ENCODE measurements at places on chromosomes 1 and 21.

DNA sequence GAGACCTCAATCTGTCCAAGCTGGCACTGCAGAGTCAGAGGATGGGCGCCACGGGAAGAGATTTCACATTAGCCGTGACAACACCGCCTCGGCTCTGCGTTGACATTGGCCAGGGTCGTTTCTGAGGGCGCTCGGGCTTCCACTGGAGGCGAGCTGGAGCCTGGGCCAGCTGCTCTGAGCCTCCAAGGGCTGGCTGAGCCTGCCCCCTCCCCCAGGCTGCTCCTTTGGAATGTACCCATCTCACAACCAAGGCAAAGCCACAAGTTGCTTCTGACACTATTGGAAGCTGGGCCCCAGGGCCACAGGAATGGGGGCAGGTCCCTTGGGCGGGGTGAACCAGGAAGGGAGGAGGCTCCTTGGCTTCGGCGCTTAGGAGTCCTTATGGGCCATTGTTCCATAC is 12.7 kb downstream of the GPR3 start:
- DNase-seq, result no peak

GRCh38 chr1:234917495-234918180 is 211.0 kb downstream of the TOMM20 start:
- DNase-seq, result no peak

DNA sequence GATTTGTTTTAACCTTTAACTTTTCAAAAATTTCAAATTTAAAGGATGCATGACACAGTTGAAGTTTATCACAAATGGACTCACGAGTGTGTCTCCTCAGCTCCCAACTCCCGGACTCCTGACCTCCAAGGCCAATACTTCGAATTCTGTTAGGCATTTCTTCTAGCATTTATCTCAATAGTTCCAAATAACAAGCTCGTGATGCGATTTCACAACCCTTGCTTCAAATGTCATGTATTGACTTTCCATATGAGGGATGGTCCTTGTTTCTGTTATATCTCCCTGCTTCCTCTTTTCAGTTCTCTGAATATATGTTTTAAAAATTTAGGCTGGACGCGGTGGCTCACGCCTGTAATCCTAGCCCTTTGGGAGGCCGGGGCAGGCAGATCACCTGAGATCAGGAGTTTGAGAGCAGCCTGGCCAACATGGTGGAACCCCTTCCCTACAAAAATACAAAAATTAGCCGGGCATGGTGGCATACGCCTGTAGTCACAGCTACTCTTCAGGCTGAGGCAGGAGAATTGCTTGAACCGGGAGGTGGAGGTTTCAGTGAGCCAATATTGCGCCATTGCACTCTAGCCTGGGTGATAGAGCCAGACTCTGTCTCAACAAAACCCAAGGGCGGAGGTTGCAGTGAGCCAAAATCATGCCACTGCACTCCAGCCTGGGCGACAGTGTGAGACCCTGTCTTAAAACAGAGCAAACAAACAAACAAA is 52.0 kb upstream of the TINAGL1 start:
- no peak for DNase-seq

DNA sequence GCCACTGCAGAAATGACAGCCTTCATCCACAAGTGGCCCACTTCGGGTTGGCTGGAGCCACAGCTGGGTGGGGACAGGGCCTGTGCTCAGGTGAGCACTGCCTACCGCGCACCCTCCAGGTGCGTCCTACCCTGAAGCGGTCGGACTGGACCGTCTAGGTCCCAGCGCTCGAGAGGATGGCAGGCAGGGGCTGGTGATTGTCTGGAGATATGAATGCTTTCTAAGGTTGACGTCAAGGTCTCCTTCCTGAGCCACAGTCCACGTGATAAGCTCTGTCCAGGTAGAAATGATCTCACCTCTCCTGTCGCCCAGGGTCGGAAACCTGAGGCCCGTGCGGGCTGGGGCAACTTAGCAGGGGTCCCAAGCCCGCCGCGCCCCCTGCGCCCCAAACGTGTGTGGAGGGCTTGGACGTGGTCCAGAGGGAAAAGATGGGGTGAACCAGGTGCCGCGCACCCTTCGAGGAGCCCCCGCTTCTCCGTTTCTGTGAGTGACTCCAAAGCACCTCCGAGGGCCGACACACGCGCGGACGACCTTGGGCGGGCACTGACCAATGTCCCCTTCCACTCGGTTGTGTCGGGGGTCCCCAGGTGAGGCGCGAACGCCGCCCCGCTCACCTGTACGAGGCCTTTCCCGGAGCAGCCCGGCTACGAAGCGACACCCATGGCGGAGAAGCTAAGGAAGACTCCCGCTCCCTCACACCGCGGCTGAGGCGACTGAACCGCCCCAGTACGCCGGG is 853 bp upstream of the DOP1B start:
- DNase-seq, result no peak

- DNase-seq, result no peak
Observed at GRCh38 chr1:31977385-31978131, 36.1 kb upstream of the KHDRBS1 start.

DNA sequence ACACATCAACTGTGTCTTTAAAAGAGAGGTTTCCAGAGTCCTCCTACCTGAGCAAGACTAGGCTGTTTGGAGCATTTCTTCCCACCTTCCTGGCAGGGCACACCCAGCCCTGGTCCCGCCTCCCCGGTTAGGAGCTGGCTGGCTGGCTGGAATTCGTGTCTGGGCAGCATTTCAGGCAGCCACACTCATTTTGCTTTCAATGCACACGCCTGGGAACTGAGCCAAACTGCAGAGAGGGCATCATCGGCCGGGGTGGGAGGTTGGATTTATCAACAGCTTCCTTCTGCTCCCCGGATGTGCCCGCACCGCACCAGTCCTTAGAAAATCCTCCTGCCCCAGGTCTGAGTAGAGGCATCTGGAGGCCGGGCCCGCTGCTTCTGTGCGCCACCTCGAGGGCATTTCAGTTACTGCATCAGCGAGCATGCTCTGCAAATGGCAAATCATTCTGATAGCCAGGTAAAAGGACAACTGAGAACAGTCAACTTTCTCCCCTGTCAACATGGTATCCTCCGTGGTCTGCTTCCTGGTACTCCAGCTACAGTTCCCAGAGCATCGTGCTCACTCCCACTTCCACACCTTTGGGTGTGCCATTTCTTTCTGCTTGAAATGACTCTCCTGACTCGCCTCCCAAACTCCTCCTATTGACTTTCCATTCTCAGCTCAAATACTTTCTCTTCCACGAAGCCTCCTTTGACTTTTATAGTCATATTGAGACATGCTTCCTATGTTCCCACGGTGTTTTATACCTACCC is 20.6 kb downstream of the TCEA3 start:
- DNase-seq, result peak; percentile 84

GRCh38 chr1:186375929-186376319 is 286 bp downstream of the ODR4 start:
- DNase-seq, result no peak

- DNase-seq, result no peak
Observed at GRCh38 chr1:15618077-15618654, 908 bp downstream of the DDI2 start.

- DNase-seq, result no peak
Observed at GRCh38 chr1:46448109-46448911, 41.3 kb upstream of the DMBX1 start.

GRCh38 chr1:202860744-202861419 is 28.1 kb downstream of the RABIF start:
- peak; percentile 28 for DNase-seq

DNA sequence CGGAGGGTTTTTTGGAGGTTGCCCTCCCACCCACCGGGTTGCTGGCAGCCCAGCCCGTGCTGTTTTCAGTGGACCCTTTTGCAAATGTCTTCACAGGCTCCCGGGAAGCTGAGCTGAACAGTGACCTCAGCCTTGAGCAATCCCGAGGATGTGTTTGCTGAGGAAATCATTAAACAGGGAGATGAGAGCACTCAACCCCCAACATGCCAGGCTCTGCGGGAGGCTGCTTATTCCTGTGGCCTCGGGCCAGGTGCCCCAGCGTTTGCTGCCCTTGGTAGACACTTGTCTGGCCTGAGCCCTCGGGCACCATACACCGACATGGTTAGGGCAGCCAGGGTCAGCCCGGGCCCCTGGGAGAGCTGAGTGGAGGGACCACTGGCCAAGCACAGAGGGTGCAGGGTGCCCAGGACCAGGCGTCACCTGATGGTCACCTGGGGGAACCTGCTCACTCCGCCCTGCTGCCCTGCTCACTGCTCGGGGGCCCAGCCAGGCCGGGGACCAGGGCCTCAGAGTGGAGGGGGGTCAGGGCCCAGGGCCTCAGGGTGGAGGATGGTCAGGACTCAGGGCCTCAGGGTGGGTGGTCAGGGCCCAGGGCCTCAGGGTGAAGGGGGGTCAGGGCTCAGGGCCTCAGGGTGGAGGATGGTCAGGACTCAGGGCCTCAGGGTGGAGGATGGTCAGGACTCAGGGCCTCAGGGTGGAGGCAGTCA is 42.5 kb upstream of the POFUT2 start:
- no peak for DNase-seq

DNA sequence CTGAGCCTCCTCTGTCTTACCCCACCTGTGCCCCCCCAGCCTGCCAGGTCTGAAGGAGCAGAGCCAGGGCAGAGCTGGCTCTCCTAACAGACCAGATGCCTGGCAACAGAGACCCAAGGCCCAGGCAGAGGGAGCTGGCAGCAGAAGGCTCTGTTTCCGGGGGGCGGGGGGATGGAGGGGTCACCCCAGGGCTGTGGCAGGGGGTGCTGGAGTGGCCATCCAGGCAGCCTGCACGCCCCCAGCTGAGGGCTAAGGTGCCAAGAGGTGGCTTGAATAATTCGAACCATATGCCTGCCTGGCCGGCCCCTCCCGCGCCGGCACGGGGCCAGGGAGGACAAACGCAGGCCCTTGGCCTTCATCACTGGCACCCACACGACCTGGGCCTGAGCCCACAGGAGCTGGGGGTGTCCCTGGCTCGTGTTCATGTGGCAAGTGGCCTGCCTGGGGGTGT is 16.0 kb upstream of the PLEKHG5 start:
- DNase-seq, result no peak
